ENCODE measurements at places on chromosomes 16 and 17.

GRCh38 chr17:70791748-70792443 lies 622.6 kb downstream of the KCNJ2 start:
- DNase-seq, result no peak

DNA sequence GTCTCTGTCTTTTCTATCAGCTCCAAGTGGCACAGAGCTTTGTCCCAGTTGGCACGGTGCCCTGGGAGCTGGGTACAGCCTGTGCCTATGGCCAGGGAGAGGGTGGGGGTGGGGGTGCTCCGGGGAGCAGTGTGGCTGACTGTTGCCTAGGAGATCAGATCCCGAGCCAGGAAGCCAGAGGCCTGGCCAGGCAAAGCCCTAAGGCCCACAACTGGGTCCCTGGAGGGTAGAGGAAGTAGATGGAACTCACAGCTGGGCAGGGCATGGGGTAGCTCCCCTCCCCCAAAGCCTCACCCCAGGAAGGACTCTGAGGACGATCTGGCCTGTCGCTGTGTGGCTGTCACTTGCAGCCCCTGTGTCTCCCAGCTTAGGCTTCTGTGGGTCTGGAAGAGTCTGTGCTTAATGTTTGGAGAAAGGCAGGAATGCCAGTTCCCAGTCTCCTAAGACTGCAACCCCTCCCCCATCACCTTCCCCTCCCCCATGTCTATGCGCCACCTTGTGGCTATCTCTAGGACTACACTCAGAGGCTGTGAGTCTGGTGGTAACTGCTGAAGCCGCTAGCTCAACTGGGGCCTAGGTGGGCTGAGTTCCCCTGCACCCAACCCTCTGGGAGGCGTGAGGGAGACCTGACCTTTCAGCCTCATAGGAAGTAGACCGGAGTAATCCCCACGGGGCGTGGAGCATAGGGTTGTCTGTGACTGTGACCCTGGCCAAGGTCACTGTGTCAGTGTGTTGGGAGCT lies 12.6 kb downstream of the THRA start:
- peak; percentile 65 for DNase-seq

DNA sequence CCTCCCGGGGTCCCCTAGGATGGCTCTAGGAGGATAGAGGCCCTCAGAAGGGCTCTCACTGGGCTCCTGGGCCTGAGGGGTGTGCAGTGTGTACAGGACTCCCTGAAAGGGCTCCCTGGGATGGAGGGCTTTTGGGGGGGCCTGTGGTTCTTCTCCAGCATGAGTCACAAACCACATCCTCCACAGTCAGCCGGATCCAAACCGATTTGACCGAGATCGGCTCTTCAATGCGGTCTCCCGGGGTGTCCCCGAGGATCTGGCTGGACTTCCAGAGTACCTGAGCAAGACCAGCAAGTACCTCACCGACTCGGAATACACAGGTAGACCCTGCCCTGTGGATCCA lies 4.5 kb downstream of the TRPV2 start:
- no peak for DNase-seq

GRCh38 chr17:41648411-41649195 lies 24.2 kb upstream of the KRT17 start:
- peak; percentile 76 for DNase-seq

DNA sequence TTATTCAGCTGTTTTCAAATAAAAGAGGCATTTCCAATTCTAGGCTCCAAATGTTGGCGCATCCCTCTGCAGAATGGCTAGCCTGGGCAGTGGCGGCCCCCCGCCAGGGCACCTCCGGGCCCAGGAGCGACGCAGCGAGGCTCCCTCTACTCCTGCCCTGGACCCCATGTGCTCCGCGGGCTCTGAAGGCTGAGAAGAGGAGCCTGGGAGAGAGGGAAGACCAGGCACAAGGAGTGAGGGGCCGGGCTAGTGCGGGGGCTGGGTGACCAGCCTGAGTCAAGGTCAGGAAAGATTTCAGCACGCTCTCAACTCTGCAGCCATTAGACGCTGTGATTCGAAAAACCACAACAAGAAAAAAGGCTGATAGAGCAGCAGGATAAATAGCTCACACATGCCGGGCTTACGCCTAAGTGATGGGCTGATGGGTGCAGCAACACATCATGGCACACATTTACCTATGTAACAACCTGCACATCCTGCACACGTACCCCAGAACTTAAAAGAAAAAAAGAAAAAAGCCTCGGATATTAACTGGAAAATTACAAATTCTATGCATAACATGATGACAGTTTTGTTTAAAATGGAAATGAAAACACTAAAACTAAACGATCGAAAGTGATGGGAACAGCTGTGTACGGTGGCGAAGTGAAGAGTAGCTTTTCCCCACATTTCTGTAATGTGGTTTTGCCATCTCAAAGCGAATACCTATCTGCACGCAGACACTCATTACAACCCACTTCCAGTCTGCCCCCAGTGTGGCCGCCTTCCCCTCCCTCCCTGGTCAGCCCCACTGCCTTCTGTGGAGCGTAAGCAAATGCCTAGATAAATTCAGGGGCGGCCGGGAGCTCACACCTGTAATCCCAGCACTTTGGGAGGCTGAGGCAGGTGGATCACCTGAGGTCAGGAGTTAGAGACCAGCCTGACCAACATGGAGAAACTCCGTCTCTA lies 44.4 kb downstream of the MAP1LC3B start:
- DNase-seq, result no peak

DNA sequence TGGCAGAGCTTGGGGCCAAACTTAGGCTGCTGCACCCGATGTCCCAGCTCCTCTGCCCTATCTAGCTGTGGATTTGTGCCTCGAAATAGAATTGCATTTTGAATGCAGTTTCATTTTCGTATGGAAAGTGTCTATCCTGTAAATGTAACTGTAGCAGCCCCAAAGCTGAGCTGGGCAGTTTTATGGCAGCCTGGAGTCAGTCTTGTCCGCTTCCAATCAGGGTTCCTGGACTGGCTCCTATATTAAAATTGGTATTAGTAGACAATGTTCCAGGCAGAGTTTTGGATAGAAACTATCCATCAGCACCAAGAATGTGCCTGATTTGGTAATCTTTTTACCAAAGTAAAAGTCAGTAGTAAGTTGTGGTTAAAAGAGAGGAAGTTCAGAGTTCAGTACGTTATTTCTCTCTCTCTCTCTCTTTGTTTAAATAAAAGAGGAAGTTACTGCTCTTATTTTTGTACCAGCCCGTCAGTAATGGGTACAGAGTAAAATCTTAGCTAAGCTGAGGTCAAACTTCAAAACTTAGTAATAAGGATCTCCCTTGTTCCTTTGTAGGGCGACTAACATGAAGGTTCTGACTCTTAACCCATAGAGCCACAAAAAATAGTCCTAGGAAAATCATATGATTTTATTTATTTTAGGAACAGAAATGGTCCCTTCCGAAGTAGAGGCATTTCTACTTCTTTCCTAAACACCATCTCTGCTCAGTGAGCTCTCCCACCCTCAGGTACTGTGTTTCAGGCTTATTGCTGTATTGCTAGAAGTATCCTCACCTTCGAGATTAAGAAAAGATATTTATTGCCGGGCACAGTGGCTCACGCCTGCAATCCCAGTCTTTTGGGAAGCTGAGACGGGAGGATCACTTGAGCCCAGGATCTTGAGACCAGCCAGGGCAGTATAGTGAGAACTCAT lies 28.0 kb downstream of the PRKCB start:
- no peak for DNase-seq

- no peak for DNase-seq
Observed at GRCh38 chr16:8798174-8798527, 512 bp downstream of the PMM2 start.

DNA sequence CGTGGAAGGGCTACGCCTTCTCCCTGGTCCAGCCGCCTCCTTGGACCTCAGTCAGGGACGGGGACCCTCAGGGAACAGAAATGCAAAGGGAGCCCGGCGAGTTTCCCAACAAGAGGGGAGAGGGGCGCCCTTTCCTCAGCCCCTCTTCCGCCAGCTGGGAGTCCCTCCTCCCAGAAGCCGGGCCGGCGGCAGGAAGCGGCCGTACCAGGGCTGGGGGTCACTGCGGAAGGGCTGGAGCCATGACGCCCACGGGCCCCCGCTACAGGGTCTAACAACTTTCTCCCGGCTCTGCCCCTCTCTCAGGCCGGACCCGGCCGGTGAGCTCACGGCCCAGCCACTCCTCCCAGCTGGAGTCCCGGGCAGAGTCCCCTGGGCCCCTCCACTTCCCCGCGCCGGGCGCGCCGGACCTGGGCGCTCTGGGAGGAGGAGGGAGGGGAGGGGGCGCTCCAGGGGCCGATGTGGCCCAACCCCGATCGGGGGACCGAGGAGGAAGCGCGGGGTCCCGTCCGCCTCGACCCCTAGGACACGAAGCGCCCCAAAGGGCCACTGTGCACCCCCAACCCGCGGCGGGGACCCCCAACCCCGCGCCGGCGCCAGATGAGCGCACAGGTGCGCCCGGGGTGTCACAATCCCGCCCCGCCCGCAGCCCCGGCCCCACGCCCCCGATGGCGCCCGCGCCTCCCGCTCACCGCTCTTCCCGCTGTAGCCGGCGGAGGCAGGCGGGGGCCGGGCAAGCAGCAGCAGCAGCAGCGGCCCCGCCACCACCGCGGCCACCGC lies 578 bp downstream of the PGAP6 start:
- no peak for DNase-seq

DNA sequence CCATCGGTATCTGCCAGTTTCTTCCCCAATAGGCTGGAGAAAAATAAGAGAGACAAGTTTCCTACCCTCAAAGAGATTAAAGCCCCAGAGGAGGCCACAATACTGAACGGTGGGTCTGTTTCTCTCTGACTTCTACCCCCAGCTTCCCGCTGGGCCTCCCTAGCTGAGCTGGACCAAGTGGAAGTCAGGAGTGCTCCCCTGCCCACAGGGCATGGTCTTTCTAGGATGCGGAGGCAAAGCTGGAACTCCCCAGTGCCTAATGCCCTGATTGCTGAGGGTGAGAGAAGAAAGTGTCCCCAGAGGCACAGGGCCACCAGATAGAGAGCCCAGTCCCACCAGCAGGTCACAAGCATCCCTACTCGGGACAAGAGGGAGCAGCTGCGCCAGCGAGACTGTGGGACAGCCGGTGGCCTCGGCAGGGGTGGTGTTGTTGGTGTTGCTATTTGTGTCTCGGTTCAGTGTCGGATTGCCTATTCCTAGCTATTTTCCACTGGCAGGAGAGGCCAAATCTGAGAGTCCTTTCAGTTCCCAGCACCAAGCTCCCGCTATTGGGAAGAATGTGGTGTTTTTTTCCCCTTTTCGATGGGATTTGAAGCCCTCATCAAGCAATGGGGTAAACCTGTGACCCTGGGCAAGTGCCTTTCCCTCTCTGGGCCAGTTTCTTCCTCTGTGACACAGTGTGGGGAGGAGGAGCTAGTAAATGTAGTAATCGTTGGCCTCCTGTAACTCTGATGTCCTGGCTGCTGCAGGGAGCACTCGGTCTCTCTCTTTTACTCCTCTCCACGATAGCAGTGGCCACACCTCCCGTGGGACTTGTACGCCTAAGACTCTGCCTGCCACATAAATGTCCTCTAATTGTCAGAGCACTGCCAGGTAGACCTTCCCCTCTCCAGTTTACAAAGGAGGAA lies 22.5 kb upstream of the TBX2 start:
- DNase-seq, result no peak

- no peak for DNase-seq
Observed at GRCh38 chr17:4607773-4608187, 23.5 kb downstream of the SMTNL2 start.

DNA sequence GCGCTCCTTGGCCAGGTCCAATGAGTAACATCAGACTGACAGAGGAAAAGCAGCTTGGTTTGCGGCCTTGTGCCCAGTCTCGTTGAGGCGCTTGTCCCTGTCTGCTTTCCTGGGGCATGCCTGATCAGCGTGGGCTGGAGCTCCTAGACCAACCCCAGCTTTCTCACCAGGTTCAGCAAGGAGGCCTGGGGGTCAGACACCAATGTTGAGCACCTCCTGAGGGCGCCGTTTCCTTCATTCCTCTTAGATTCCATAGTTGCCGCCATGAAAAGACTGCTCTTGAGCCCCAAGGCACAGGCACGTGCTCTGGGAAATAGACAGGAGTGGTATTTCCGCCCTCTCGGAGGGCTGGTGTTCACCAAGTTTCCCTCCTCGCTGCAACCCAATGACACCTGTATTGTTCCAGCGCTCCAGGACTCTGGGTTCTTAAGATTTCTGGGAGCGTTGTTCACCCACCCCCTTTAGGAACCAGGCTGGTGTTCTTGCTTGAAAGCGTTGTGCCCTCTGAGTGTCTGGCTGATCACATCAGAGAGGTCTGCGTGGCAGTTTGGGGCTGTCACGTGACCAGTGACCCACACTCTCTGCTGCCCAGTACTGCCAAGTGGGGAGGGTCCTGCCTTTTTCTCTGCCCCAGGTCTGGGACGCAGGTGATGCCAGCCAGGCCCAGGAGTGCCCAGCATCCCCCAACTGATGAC lies 18.0 kb downstream of the KCTD2 start:
- DNase-seq, result no peak

- DNase-seq, result no peak
Observed at GRCh38 chr17:50953831-50954601, 87.9 kb upstream of the TOB1 start.

DNA sequence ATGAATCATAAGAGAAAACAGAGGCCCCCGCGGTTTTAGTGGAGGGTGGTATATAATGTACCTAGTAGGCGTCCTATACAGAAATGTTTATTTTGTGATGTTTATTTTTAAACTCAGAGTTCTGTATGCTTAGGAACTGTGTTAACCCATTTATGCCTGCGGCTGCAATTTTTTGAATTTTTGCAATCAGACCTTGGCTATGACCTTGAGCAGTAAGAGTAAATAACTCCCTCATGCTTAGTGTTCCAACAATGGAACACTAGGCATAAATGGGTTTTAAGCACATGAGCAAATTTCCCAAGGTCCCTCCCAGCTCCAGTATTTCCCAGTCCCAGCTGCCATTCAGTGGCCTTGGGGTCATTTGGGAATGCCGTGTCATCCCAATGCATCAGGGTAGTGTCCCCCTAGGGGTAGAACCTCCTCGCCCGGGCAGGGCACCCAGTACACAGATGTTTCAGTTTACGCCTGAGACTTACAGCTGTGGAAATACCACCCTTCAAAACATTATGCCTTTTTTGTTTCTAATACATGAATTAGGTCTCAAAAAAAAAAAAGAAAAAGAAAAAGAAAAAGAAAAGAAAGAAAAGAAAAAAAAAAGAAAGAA lies 605.8 kb upstream of the CDH11 start:
- no peak for DNase-seq

- no peak for DNase-seq
Observed at GRCh38 chr17:75774991-75775668, 9.5 kb upstream of the UNK start.

GRCh38 chr17:45848868-45849535 lies 4.3 kb downstream of the SPPL2C start:
- no peak for DNase-seq

DNA sequence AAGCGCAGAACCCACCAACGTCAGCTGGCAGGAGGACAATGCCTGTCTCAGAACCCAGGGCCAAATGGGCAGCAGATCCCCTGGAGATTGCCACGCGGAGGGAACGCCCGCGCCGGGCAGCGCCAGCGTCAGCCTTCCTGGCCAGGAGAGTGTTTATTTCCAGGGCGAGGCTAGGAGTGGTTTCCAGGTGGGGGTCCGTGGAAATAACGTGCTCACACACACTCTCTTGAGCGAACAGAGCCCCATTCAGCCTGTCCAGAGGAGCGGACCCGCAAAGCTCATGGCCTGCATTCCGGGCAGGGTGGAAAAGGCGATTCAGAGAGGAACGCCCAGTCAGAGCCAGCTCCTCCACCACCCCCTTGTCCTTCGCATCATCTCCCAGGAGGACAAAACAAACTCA lies 40.3 kb downstream of the SDK2 start:
- DNase-seq, result no peak

All from effector CD8-positive, alpha-beta T cell (primary cell).